ENCODE measurements at places on chromosomes 5 and 9.

DNA sequence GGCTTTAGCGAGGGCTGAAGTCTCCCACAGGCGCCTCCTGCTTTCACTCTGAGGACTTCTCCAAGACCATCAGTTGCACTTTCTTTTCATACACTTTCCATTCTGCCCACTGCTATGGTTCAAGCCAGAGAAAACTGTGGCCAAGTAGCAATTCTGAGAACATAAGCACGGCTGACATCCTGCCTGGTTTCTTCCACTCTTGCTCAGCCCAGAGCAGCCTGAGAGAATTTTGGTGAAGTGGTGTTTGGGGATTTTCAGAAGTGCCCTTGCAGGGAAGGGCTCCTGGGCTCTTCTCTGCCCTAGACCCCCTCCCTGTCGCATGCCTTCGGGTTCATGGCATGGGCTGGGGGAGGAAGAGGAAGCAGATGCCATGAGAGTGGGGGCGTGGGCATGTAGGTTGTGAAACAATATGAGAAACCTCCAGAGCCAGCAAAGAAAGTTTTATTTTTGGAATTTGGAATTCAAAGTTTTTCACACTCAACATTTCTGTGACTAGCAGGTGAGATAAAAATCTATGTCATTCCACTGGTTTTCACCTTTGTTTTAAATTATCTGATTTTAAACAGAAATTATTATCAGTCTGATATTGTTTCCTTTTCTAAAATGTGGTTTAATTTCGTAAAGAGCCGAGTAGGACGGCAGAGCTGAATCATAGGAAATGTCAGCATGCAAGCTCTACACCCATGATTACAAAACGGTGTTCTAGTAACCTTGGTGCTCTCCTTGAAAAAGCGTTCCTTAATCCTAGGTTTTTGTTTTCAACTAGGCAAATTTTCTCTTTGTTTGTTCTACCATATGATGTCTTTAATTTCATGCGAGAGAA lies 27.8 kb upstream of the TNFSF8 start:
- no peak for DNase-seq

DNA sequence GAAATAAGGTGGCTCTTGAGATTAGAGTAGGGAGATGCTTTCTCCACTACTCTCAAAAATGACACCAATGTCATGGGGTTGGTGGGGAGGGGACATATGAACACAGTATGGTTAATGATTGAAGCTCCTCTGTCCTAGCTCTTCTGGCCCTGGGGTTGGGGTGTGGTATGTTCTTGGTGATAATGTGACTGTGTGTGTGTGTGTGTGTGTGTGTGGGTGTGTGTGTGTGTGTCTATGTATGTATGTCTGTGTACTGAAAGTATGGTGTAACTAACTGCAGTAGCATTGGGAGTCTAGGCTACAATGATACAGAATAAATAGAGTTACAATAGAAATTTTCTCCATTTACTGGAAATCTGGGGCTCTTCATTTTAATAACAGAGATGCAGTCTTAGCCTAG lies 121.0 kb upstream of the CD180 start:
- no peak for DNase-seq

GRCh38 chr5:35860686-35861085 lies 4.0 kb downstream of the IL7R start:
- no peak for DNase-seq

- no peak for DNase-seq
Measured at GRCh38 chr9:13444245-13445102, 165.0 kb upstream of the MPDZ start.

DNA sequence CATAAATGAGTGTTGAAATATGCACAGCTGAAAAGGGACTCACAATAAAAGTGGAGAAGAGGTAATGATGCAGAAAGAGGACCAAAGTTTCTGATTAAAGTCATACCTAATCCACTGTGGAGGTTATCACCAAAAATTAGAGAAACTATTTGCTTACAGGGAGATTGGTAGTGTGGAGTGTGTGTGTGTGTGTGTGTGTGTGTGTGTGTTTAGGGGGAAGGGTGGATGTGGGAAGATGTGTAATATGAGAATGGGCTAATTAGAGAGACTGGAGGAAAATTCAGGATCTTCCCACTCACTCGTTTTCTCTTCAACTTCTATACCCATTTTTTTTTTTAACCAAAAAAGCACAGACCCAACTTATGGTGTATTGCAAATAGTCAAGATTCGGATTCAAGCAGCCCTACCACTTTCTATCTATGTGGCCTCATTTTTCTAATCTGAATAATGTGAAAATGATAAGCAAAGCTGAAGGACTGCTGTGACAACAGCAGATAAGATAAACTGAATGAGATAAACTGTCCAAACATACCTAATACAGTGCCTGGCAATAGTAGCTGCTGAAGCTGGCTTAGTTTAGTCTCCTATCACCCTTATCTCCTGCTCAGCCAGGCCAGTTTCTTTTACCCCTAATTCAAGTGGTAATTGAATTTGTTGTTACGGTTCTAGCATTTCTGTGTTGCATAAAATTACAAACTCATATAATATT lies 501.1 kb downstream of the KDM4C start:
- DNase-seq: no peak

GRCh38 chr9:106796771-106797170 lies 66.2 kb upstream of the ZNF462 start:
- no peak for DNase-seq

- DNase-seq: no peak
Measured at GRCh38 chr9:126886034-126886822, 25.8 kb downstream of the ZBTB34 start.

- no peak for DNase-seq
Measured at GRCh38 chr5:133947431-133947841, 21.0 kb downstream of the C5orf15 start.

GRCh38 chr9:28668158-28668557 lies 1094.9 kb upstream of the C9orf72 start:
- DNase-seq: no peak

DNA sequence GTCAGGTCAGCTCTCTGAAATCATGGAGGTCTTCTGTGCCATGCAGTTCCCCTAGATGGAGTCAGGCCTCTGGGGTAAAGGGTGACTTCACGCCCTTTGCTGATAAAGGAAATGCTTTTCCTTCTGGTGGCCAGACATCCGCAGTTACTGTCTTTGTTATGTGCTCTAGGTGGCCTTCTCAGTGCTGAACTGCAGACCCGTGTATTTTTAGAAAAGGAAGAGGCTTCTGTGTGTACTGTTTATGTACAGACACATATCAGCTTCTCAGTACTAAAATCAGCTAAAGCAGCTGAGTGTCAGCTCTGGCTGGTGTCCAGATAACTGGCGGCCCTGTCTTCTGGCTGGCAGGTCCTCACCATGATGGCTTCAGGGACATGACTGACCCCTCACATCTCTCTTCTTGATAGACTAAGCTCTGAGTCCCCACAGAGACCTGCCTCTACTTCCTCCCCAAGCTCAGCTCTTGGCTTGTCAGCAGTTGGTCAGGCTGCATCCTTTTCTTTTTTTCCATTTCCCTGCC lies 75.3 kb downstream of the ARHGAP26 start:
- no peak for DNase-seq

GRCh38 chr5:119009131-119009530 lies 20.8 kb upstream of the DTWD2 start:
- DNase-seq: no peak

GRCh38 chr5:65087154-65087553 lies 318.4 kb downstream of the CWC27 start:
- DNase-seq: no peak

GRCh38 chr5:146825033-146825432 lies 53.5 kb downstream of the PPP2R2B start:
- DNase-seq: no peak

DNA sequence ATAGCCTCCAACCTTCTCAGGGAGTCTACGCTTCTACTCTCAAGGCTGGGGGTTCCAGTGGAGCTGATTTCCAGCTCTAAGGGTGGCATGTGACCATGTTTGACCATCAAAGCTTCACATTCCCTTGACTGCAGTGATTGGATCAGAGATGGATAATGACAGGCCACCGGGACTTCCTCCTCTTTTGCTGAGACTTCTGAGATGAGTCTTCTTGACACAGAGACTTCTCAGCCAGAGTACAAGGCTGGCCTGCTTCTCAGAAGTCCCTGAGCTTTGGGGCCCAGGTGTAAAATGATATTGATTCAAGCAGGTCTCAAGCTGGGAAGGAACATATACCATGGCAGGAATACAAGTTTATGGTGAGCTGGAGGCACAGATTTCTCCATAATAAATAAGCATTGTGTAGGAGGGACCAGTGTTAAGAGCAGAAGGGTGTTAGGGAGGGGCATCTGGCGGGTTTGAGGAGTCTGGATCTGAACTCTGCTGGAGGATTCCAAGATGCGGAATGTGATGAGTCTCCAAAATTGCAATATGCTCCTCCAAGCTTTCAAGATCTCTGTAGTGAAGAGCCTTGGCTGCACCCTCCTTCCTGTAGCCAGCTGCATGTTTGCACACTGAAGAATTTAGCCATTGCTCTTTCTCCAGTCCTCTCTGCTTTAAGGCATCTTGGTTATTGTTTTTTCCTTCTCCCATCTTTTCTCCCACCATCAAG lies 41.7 kb upstream of the HSD17B4 start:
- DNase-seq: no peak

GRCh38 chr5:138276402-138277054 lies 2.1 kb upstream of the GFRA3 start:
- no peak for DNase-seq

GRCh38 chr5:127358284-127358683 lies 67.7 kb downstream of the MEGF10 start:
- DNase-seq: no peak

GRCh38 chr5:139137697-139138096 lies 60.5 kb downstream of the SIL1 start:
- DNase-seq: no peak

- DNase-seq: no peak
Measured at GRCh38 chr5:116738615-116739261, 164.1 kb upstream of the SEMA6A start.

- DNase-seq: no peak
Measured at GRCh38 chr5:43309122-43309521, 4.1 kb downstream of the HMGCS1 start.

GRCh38 chr9:69314547-69314946 lies 10.5 kb upstream of the ENTREP1 start:
- no peak for DNase-seq

GRCh38 chr5:56142614-56143372 lies 90.3 kb downstream of the ANKRD55 start:
- DNase-seq: no peak

GRCh38 chr5:64632251-64632650 lies 58.1 kb upstream of the SHISAL2B start:
- DNase-seq: no peak

DNA sequence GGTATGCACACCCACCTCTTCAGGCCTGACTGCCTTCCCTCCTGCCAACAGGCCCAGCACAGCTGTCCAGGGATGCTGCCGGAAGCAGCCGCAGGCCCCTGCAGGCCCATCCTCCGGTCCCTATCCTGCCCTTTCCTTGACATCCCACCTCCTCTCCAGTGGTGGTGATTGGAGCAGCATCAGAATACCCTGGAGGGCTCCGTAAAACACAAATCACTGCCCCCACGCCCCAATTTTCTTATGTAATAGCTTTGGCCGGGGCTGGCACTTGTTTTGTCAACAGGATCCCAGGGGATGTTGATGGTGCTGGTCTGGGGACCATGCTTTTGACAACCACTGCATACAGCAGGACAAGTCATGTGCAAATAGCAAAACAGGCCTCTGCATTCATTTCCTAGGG lies 274.5 kb downstream of the GADD45G start:
- no peak for DNase-seq

GRCh38 chr5:168903061-168903460 lies 323.9 kb upstream of the PANK3 start:
- no peak for DNase-seq

GRCh38 chr9:127664324-127664677 lies 42.5 kb upstream of the CFAP157 start:
- DNase-seq: no peak

DNA sequence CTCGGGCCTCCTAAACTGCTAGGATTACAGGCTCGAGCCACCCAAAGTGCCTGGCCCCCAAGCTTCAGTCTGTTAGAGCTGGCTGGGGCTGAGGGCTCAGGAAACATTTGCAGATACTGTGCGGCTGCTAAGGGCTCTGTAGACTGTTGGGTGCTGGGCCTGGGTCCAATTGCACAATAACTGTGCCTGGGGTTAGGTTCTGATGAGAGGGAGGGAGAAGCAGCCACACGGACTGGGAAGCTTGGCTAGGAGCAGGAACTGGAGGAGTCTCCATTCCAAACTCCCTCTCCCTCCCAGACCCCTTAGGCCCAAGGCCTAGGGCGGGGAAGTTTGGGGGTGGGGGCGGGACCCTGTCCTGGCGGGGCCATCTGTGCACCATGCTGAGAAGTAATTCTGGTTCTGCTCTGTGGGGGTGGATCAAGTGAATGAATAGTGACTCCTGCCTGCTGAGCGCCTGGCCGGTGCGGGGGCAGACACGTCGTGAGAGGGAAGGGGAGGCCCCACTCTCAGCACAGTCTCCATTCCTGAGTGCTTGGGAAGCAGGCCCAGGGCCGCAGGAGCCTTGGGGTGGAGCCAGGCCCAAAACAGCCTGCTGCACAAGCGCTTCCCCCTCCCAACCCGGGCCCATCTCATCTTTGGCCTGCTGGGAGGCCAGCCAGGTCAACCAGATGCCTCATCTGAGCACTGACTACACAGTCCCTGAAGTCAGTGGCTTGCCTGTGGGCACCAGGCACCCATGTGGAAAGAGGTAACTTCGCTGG lies 1.5 kb downstream of the ASS1 start:
- no peak for DNase-seq

DNA sequence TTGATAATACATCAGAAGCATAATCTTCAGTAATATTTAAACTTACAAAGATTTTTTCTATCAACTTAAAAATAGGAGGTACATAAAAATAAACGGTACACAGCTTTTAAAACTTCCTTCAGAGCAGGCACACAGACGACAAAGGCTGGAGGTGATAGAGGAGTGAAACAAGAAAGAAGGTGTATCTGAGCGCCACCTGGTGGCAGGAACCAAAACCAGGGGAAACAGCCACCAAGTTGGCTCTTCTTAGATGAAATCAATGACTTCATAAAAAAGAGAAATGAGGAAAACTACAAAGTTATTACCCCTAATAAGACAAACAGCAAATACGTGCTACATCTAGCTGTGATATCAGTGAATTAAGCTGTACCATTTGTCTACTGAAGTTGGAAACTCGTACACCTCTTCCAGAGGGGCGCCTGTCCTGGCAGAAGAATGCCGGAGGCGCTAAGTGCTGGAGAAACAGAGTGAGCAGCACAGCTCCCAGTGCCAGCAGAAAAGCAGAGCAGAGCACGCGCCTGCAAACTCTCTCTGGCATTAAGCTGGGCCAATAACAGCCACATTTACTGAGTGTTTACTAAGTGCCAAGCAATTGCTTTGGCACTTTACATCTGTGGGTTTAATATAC lies 85.9 kb downstream of the SETX start:
- DNase-seq: peak; percentile 62

- no peak for DNase-seq
Measured at GRCh38 chr9:19876569-19877316, 87.9 kb upstream of the SLC24A2 start.
